ENCODE measurements at places on chromosomes 12 and 14.

DNA sequence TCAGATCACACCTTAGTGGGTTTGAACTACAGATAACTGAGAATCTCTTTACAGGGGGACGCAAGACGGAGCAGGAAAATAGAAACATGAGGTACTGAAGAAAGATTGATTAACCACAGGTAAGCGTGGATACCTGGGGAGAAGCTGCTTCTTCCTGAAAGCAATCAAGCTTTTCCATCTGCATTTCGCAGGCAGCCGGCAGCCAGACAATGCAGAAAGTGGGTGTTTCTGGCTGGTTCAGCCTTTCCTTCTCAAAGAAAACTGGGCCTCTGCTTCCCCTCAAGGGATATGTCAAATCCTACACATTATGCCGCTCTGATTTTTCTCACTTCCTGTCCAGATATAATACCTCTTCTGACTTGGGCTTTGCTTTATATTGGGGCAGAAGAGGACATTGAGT is 39.1 kb upstream of the PPFIA2 start:
- no peak for DNase-seq

- no peak for DNase-seq
These were observed 53.9 kb downstream of the TSHR start for GRCh38 chr14:81009346-81009745.

DNA sequence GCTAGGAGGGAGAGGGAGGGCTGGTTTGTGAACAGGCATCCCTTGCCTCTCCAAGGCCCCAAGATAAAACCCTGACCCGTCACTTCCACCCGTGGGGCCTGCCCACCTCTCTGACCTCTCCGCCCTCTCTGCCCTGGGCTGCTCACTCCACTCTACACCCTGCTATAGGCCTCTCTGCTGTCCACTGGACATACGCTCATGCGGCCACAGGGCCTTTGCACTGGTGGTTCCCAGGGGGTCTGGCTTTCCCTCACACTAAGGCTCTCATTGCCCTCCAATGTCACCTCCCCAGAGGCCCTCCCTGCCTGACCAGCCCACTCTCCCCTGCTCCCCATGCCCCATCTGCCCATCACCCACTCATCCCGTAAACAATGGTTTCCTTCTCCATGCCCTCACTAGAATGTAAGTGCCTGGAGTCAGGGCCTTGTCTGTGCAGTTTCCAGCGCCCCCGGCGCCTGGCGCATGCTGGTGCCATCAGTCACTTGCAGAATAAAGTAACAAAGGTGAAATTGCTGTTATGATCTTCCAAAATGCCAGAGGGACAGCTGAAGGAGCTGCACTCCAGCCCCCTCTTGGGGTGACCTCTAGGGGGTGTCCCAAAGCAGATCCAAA is 73.6 kb downstream of the RFLNA start:
- DNase-seq: no peak

- no peak for DNase-seq
These were observed 29.4 kb downstream of the PPP2R5E start for GRCh38 chr14:63513756-63514155.

- DNase-seq: no peak
These were observed 63.6 kb downstream of the CHGA start for GRCh38 chr14:92986254-92987147.

- no peak for DNase-seq
These were observed 155.6 kb downstream of the DYRK2 start for GRCh38 chr12:67804168-67804567.

GRCh38 chr12:65534238-65534841 is 255.9 kb downstream of the MSRB3 start:
- DNase-seq: no peak

DNA sequence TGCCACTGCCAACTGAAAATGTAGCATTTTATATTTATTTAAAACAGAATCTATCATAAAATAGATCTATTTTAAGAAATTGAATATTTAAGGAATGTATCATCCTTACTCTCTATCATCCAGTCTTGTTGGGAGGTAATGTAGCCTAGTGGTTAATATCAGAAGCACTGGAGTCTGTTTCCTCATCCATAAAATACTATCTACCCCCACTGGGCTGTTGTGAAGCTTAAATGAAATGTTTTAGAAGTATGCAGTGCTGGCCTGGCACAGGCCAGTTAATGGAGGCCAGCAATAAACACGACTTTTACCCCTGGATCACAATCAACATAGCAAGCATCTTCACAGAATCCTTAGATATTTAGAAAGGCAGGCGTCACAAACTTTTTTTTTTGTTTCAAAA is 188.0 kb downstream of the CAND1 start:
- no peak for DNase-seq

DNA sequence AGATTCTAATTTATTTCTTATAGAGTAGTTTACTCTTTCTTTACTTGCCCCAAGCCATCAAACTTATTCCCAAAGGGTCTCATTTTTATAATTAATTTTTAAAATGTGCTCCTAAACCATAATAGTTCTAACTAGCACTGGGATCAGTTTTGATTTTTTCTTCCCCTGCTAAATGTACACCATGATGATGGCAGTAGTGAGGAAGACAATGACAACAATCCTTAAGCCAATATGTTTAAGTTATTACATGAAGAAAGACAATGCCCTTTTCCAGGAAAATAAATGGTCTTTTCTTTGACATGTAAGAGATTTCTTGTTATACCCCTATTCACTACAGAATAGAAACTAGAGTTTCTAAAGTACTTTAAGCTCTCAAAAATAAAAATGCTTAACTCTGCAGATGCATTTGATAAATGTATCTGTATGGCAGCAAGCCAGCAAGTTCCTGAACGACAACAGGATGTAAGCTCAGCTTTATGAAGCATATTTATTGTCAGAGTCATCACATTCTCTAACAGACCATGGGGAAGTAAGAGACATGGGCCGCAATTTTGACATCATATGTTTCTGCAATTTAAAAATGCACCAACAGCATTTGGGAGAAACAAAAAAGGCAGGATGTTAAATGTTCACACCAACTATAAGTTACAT is 36.0 kb upstream of the SNX6 start:
- peak; percentile 65 for DNase-seq

DNA sequence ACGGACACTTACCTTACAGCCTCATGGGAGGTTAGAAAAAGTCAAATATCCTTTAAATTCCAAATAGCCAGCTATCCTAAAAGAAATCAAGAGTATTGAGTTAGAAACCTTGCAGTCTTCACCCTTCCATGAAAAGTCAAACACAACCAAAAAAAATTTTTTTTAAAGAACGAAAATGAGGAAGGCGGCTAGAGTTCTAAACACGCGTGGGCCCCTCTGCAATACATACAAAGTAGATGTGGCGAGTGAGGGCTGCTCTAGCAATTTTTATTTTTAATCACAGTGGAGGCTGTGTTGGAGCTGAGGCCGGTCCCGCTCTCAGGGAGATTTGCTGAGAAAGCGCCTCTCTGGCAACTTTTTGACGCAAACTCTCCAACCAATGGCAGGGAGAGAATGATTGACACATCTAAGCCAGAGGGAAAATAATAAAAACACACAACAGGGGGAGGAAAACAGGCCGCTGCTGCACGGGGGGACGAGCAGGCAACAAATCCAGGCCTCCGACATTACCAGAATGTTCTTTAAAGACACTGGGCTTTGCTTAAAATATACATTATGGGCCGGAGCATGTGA is at the start of gene OTX2:
TSS of gene OTX2 (minus strand) at position 333 of the 573 bp plus-strand sequence. CDS start 5,023 bp downstream, outside the sequence.
- DNase-seq: no peak

DNA sequence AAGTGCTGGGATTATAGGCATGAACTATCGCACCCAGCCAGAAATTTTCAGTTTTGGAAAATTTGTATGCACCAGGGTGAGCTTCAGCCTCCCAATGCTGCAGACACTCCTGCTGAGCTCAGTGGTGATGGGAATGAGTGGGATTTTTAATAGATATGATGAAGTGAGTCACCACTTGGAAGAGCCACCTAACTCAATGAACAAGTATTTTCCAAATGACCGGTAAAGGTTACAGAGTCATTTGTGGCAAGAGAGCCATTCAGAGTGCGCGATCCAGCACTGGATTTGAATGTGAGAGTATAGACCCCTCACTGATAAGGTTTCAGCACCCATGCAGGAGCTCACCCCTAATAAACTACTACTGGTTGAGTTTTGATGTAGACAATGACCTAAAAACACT is 100.7 kb downstream of the PPP2R5C start:
- DNase-seq: no peak

GRCh38 chr14:23828616-23829015 is 125.0 kb upstream of the DHRS4 start:
- peak; percentile 72 for DNase-seq

DNA sequence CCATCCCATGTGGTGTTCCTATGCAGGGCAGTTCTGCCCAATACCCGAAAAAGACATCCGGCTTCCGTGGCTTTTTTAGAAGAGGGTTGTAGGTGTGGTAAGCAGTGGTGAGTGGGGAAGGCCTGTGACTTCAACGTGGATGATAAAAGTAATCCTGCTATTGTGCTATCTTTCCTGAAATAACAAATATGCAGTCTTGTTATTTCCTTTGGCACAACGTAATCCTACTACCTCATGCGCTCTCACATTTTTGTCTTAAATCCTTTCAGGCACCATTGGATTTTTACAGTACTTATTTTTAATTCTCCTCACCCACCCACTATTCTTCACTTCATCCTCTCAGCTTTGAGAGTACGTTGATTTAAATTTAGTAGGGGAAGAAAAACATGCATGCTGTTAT is 96.8 kb downstream of the IPO8 start:
- DNase-seq: no peak

GRCh38 chr12:118520214-118521035 is 144.1 kb downstream of the SUDS3 start:
- DNase-seq: no peak
